NCI-H2171 treated with DMSO at 0.1 percent for 48 hours (cell line): ENCODE measurements at places on chromosomes 16 and 17.
A peak's percentile ranks its signal among the peaks of the same experiment; 100 is the strongest.

DNA sequence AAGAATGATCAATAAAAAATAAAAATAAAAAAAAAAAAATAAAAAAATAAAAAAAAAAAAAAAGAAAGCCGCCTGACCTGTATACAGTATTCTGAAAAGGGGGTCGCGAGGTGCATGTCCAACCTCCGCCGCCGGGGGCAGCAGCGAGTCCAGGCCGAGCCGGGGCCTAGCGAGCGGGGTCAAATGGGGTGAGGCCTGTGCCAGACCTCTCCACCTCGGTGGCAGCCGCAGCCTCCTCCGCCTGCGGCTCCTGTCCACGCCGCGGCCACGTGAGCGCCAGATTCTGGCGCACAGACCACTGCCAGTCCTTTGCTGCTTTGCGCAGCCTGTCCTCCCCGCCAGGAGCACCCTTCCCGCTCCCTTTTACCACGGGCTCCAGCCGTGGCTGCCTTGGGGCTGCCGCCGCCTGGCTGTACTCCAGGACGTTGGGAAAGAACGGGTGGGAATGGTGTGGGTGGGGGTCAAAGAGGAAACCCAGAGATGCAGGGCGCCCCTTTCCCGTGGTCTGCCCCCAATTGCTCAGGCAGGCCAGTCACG is 2.4 kb upstream of the BCKDK start:
- peak; percentile 32 for DNase-seq

- DNase-seq: no peak
Measured at GRCh38 chr17:2377659-2378058, 23.2 kb downstream of the MNT start.

DNA sequence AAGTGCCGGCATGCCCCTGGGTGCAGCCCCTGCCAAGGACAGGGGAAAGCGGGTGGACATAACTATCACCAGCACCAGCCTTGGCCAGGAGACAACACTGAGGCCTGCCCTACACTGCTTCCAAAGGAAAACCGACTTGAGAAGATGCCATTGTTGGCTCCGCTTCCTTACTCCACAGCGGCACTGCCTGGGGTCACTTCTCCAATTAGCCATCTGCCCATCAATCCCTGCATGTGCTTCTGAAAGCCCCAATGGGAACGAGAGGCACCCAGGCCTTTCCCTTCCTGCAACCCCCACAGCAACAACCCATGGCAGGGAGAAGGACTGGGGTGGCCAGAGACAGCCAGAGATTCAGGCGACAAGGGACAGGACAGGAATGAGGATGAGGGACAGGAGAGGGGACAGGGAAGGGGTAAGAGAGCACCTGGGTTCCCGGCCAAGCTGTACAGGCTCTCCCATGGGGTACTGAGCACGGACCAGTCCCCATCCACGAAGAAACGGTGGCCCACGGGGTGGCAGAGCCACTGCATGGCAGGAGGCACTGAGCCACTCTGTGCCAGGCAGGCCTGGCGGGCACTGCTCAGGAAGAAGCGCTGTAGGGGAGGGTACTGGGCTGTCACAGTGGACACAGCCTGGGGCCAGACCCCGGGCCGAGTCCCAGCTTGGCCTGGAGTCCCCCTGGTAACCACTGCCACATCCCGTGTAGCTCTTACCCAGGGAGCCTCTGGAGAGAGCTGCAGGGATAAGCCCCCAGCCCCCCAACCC is 21.2 kb downstream of the SREBF1 start:
- no peak for DNase-seq

GRCh38 chr16:77897831-77898605 is 109.7 kb downstream of the VAT1L start:
- DNase-seq: no peak

DNA sequence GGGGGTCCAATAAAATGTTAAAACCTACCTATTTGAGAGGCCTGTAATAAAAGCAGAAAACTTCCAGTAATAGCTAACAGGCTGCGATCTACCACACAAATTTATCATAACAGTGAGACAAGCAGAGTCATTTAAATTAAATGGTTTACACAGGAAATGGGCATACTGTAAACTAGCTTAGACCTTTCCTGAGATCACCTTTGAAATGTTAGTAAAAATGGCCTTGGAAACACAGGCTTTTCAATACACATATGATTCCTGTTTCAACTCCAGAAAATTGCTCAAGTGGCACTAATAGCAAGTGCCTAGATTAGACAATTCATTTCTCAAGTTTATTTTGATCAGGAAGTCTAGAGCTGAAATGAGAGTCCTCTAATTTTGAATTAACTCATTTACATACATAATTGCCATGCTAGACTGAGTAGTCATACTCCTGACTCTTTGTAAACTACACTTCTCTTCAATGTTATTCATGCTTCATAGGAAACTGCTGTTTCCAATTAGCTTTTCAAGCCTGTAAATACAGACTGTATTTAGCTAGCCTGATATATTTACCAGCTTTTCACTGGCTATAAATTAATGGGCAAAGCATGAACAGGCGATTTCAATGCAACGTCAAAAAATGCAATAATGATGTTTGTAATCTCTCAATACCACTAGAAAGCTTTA is 43.3 kb downstream of the PARN start:
- DNase-seq: no peak

DNA sequence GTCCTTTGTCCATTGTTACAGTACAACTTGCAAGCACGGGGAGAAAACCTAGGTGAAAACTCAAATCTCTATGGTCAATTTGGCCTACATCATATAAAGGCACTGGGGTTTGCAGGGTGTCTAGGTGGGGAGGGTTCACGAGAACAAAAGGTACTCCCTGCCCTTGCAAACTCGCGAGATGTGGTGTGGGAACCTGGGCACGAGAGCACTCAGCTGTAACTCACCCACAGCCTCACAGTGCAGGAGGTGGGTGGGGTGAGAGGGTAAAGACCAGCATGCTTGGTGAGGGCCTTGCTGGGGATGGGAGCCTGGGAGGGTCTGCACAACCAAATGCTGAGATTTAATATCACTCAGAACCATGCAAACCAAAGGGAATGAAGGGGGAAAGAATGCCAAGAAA is 18.4 kb upstream of the ZNF594 start:
- DNase-seq: no peak
